ENCODE measurements at places on chromosomes 4 and X. TPM values are rescaled to one million over a fixed set of nuclear protein-coding genes. Genes with fewer than 3 reads are reported as not detected.

DNA sequence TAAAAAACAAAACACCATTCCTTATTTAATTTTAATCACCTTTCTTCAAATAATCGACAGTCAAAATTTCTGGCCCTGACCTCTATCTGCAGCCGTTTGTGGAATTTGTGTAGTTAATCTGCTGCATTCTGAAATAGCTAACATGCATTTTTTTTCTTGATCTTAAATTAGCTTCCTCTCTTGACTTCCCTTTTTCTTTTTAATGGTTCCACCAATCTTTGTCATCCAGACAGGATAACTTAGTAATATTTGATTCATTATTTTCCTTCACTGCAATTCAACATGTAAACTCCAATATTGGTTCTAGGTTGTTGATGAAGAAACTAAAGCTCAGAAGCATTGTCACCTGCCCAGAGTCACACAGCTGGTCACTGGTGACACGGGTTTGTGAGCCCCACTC, 77.3 kb downstream of the ARHGAP10 start:
- DNase-seq: no peak

DNA sequence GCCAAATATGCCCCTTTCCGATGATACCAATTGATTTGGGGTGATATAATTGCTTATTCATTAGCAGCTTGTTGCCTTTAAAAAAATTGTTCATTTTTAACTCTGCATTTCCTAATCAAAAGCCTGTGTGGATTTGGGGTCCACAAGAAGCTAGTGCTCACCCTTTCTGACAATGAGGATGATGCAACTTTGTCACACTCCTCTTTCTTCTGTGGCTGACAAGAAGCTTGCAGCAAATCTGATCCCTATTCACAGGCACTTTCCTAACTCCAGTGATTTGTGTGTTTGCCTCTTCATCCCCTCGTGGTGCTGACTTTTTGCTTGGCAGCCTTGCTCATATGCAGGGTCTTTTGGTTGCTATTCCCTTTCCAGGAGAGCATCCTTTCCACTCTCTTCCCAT, 182.7 kb upstream of the LDB2 start:
- no peak for DNase-seq

GRCh38 chrX:101108284-101108683, 10.3 kb downstream of the CENPI start:
- no peak for DNase-seq

- peak; percentile 30 for DNase-seq
Measured at GRCh38 chrX:27598312-27598711, 8.2 kb downstream of the DCAF8L2 start.

The IL2 gene
- not detected for total RNA-seq

The ANTXR2 gene
- total RNA-seq: 48.9 TPM

The CLNK gene
- not detected for total RNA-seq

The ZCCHC18 gene
- 0.30 TPM for total RNA-seq

The ZAR1 gene
- total RNA-seq: not detected

All from left ventricle myocardium superior (tissue), 1 donor.